ENCODE measurements at places on chromosomes 6 and 20.
A peak's percentile ranks its signal among the peaks of the same experiment; 100 is the strongest.

DNA sequence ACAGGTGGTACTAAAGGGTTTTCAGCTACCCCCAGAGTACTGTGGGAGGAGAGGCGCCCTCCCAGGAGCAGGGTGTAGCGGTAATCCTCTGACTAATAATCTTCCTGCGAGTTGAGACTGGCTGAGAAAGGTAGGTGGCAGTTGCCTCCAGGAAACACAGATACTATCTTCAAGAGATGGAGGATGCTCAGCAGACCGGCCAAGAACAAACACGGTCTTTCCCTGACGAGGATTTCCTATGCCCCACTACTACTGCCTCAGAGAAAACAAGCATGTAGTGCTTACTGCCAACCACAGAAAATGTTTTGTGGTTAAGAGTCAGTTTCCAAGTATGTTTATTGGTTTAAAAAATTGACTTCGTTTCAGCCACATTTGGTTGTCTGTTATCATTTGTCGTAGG lies 26.8 kb downstream of the C6orf89 start:
- peak; percentile 44 for DNase-seq

GRCh38 chr6:6409397-6410030 lies 89.1 kb upstream of the F13A1 start:
- no peak for DNase-seq

DNA sequence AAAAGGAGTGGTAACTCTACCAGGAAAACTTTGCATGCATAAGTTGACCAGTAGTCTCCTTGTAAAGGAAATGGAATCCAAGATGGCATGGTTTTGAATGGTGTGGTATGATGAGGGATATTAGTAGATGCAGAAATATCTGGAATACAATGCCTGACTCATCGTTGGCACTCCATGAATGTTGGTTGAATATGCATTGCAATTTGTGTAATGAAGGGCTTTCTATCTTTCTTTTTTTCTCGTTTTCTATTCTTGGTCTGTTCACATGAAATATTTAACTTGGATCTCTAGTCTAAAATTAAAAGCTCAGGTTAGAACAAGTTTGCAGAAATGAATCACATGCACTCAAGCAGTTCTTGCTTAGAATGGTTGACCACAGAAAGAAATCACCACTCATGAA lies 277.3 kb upstream of the PRND start:
- DNase-seq = no peak

DNA sequence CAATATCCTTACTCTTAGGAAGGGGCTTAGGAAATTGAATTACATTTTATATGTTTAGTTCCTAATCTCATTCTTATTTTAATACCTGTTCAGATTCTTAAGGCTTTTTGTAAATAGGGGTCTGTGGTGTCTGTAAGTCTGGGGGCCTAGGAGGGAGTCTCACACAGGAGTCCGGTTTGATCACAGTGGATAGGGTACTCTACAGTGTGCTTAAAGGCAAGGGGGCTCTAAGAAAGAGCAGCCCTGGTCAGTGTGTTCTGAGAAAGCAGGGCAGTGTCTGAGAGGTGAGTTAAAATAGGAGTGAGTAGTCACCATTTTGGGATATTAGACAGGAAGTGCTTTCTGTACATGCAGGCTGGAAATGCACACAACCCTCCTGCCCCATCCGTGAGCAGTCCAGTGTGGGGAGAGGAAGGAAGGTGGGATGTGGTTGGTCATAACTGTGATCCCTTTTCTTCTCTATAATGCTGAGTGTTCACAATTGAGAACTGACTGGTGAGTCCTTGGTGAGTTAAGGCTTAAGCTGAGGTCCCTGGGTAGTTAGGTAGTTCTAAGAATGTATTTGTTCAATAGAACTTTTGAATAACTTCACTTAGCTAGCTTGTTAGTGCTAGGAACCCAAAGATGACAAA lies 50.0 kb downstream of the CDKAL1 start:
- no peak for DNase-seq

- DNase-seq = no peak
Observed at GRCh38 chr6:160227038-160227768, 31.4 kb downstream of the SLC22A2 start.

- DNase-seq = no peak
Observed at GRCh38 chr6:130975325-130975724, 87.7 kb downstream of the EPB41L2 start.

- DNase-seq = no peak
Observed at GRCh38 chr6:16723402-16723801, 37.9 kb downstream of the ATXN1 start.

GRCh38 chr20:10626896-10627295 lies 46.9 kb downstream of the JAG1 start:
- no peak for DNase-seq

DNA sequence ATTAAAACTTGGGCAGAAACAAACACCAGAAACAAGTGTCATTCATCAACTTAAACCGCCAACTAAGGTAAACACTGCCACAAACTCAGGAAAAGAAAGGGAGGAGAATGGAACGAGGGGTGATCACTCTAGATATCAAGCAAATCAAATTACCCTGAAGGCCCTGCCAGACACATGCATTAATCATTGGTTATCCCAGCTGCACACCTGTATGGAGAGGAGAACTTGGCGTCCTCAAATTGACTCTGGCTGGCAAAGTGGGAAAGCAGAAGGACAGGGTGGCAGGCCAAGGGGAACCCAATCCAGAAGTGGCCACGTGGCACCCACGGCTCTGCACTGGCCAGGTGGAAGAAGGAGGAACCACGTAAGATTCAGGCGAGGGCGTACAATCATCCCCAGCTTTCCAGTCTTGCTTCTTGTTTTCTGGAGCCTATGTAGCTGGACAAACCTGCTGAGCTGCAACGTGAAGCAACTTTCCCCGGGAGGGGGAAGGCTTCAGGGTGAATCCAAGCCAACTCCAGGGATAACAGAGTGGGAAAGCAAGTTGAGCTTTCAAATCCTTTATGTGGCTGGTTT lies 156.2 kb upstream of the JARID2 start:
- no peak for DNase-seq

- DNase-seq = no peak
Observed at GRCh38 chr6:36241728-36242127, 28.1 kb upstream of the PNPLA1 start.

DNA sequence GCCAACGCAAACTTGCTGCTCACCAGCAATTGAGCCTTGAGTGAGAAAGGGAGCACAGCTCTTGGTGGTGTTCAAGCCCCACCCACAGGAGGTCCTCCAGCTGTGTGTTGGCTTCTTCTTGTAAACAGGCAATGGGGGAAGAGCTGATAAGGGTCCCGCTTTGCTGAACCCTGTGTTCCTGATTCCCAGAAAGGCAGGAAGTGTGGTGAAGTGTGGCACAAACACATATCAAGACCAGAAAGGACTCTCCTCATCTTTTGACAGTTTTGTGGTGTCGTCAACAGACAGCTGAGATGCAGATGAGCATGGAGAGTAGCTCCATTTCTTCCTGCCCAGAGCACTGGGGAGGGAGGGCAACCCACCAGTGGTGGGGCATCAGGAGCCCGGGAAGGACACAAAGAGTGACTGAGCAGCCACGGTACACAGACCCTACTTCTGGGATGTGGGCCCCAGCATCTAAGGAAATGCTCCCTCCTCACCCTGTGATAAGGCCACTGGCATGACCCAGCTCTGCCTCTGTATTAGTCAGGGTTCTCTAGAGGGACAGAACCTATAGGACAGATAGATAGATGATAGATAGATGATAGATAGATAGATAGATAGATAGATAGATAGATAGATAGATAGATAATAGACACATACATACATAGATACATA lies 188.9 kb upstream of the TAB2 start:
- DNase-seq = no peak

DNA sequence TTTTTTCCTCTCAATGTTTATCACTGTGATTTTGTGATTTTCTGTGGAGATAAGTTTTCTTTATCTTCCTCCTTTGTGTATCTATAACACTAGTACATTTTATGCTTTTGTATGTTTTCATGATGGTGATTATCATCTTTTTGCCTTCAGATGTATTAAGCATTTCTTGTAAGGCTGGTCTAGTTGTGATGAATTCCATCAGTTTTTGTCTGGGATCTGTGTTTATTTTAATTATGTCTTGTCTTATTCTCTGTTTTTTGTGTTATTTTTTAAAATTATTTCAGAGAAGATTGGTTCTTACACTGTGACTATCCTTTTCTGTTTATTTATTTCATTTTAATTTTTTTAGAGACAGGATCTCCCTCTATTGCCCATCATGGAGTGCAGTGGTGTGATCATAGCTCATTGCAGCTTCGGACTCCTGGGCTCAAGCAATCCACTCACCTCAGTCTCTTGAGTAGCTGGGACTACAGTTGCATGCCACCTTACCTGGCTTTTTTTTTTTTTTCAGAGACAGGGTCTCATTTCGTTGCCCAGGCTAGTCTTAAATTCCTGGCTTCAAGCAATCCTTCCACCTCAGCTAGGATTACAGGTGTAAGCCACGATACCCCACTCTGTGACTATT lies 187.4 kb downstream of the SLC16A10 start:
- DNase-seq = no peak

- no peak for DNase-seq
Observed at GRCh38 chr6:36701401-36701991, 3.9 kb downstream of the RAB44 start.

GRCh38 chr20:63549019-63549418 lies 1.5 kb upstream of the SRMS start:
- DNase-seq = no peak

DNA sequence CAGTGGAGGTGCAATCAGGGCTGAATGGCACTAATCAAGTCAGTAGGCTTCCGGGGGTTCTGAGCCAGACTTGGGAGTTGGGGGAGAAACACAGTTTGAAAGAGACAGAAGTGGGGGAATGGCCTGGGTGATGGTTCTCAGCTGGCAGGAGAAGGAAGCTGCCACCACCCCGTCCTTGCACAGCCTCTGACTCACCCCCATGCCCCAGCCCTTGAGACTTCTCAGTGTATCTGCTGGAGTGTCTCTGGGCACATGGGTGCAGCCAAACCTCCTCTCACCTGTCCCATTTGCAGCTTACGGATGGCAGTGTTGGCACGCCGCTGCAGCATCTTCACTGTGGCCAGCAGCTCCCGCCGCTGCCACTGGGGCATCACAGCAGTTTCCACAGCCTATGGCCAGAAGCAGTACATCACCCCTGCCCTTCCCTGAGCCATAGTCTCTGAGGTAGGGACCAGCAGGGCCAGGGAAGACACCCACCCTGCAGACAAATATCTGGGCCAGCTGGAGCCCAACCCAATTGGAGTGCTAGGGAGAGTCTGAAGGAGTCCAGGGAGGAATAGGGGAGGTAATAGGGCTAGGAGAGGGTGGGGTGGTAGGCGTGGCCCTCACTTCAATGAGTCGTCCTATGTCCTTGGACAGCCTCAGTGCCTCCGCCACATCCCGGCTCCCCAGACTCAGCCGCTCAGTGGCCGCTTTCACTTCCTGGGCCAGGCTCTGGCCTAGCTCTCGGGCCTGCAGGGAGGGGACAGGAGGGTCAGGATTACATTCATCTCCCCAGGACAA lies 11.2 kb downstream of the AARS2 start:
- DNase-seq = no peak

- DNase-seq = no peak
Observed at GRCh38 chr6:108222064-108222463, 38.8 kb downstream of the SNX3 start.

GRCh38 chr6:11764250-11764604 lies 14.4 kb downstream of the ADTRP start:
- no peak for DNase-seq

- DNase-seq = peak; percentile 36
Observed at GRCh38 chr6:13725570-13725969, 13.9 kb upstream of the RANBP9 start.

DNA sequence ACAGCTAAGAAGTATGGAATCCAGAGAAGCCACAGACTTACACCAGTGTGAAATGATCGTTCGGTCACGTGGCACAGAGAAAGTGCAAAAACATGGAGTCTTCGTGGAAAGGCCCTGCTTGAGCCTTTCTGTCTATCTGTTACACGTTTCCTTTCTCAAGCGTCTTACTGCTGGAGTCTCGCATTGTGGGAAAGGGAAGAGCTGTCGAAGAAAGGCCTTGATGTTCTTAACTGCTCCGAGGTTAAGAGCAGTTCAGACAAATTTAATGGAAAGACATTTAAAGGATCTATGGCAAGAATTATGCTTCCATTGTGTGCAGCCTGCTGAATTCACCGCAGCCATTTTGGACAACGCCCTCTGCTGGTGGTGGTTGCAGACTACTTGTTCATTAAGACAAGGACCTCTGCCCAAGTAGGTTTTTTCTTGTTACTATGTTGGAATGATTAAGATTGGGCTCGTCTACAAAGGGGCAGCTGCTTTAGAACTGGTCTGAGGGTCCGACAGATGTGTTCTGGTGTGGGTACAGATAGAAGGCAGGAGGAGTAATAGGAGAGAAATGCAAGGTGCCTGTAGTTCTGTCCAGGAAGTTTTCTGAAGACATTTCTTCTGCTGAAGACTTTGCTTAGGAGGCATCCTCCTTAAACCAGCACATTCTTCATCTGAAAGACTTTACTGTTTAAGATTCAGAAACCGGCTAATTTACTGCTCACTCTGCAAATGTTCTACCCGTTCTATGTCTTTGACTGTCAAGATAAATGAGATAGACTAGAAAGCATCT lies 24.7 kb upstream of the CCN6 start:
- peak; percentile 54 for DNase-seq

- DNase-seq = no peak
Observed at GRCh38 chr6:106502559-106502958, 126.7 kb downstream of the RTN4IP1 start.

DNA sequence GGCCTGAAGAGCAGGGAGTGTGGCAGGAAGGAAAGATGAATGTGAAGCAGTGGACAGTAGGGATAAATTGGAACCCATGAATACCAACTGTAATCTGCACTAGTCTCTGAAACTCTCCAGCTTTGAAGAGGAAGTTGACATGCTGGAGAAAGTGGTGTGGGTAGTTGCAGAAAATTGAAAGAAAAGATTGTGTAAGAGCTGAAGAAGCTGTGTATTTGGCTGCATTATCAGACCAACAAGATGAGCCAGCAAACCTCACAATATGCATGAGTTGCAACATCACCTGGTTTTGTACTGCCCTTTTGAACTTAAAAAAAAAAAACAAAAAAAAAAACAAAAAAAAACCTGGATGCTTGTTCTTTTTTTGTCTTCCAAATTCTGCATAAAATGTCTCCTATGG lies 921.9 kb upstream of the EYS start:
- DNase-seq = no peak

DNA sequence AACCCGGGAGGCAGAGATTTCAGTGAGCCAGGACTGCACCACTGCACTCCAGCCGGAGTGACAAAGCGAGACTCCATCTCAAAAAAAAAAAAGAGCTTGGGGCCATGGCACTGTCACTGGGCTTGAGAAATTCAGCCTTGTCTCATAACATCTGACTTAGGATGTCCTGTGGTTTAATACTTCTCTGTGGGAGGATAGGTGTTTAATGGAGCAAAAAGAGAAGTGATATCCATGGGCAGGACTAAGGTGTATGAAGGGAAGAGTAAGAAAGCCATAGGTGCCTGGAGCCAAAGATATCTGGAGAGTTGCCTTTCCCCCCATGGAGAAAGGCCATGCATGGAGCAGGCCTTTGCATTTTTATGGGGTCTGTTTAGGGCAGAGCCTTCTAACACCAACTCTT lies 11.2 kb downstream of the BMP6 start:
- no peak for DNase-seq

DNA sequence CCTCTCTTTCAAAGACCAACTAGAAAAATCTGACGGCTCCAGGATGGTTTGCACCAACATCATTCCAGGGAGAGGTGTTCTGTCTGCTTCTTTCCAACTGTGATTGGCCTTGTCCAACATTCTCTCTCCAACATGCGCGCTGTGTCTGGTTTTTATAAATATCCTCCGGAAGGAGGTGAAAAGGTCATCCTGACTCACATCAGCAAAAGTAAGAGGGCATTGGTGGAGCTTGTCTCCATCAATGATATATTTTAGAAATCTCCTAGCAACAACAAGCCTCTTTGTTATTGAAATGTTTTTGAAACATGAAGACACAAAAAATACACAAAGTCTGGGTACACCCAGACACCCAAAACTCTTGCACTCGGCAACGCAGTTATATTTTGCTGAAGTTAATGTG lies 475.3 kb upstream of the JARID2 start:
- DNase-seq = no peak
